ENCODE measurements at places on chromosomes 6 and 20.

DNA sequence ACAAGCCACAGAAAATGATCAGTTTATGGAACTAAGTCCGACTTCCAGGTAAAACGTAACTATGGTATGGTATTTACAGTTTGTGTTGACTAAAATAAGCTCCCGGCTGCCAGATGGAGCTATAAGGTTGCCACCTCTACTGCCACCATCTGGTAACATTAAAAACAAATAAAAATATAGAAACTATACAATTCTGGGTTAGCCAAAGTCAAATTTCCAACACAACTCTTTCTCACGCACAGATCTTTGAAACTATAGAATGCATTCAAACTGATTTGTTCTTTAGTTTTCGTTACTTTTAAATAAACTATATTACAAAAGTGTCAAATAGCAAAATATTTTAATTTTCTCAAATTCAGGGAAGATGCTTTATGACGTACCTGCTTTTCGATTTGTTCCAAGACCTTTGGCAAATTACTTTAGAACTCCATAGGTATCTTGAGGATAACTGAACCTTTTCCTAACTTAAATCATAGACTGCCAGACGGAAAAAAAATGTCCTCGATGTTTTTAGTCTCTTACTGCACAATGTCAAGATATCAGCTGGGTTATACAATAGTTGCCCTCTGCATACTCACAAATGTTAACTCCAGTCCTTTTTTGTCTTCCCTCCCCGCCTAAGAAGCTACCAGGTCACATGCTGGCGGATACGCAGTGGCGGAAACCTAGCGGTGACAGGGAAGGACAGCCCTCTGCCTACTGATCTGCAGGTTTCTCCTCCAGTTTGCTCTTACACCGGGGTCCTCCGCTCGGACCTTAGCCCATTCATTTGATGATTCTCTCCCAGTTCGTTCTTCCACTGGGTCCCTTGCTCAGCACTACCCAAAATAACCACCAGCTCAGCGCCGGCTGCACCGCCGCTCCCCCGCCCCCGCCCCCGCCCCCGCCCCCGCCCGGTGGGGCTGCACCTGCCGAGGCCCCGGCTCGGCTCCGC, 888 bp downstream of the SLC17A5 start:
- peak; percentile 58 for DNase-seq

GRCh38 chr6:28657381-28657768, 131.7 kb downstream of the GPX5 start:
- no peak for DNase-seq

DNA sequence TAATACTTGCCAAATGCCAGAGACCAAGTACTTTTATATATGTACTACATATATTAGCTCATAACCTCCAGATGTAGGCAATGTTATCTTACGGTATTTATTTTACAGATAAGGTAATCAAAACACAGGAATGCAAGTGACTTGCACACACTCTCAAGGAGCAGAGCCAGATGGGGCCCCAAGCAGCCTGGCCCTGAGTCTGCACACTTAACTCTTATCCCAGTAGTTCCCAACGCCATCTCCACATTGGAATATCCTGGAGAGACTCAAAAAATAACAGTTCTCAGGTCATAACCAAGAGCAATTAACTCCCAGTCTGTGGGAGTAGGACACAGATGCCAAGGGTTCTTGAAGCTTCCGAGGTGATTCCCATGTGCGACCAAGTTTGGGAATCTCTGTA, 398.7 kb downstream of the PHF3 start:
- no peak for DNase-seq

DNA sequence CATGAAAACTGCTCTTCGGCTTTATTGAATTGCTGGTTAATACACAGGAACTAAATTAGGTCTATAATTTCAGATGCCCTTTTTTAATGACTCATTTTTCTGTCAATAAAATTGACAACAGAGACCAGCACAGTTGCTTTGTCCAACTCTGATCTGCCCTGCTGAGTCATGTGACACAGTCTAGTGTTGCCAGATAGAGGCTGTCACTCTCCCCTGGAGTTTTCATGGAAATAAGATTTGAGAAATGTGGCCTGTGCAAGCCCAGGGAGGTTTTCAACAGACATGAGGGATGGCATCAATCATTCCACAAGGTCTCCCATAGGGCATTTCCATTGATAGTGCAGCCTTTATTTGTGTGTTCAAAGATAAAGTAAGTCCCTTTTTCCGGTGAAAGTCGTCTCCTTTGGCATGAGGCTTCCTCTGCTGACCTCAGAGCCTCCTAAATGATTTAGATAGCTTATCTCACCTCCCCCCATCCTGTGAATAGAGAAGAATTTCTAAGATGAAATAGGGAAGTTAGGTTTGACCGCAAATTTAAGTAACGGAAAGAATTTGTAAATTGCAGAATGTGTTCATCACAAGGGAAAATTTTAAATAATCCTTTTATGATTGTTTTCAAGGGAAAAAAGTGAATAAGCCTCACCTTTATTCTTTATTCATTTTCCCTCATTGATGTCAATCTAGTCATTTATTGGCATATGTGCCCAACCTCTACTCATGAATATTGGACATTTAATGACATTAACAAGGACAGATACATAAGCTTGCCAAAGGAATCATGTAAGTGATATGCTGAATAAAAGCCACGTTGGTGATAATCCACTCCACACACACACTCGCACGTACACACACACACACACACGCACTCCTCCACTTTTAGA, 277.7 kb downstream of the ADGB start:
- no peak for DNase-seq

- no peak for DNase-seq
Observed at GRCh38 chr6:6908121-6908520, 199.6 kb upstream of the RREB1 start.

GRCh38 chr6:3664625-3665041, 86.9 kb downstream of the PXDC1 start:
- no peak for DNase-seq

DNA sequence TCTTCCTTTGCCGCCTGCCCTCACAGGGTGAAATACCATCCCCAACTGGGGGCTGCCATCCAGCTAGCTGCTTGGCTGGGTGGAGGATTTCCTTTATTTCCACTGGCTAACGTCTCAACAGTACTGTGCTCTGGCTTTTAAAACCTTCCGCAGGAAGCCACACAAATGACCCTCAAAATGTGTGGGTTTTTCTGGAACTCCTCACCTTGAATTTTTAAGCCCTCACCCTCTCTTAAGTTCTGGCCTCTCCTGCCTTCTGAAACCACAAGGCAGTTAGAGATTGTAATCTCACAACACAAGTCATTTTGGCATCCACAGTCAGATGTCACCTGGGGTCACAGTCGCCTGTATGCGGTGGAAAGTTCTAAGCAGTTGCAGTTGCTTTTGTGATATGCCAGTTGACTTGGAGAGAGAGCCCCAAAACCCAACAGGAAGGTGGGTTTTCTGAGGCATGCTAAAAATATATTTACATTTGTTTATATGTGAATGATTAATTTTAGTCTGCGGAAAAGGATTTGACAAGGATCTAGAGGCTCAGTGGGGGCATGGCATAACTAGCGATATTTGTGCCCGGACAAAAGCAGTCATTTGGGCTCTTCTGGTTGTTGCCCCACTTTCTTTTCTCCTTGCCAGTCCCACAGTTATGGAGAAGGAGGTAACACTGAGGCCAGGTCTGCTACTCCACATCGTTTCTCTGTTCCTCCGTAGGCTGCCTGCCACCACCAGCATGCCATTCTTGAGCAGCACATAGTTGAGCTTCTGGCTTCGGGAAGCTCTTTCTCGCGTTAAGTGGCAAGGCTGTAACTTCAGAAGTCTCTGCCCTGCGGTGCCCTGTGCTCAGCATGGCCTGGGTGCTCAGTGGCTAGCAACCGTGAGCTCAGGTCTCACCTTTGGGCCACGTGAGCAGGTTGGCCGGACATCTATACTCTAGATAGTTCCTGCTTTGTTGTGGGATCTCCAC, 335.3 kb downstream of the CD83 start:
- peak; percentile 20 for DNase-seq

- no peak for DNase-seq
Observed at GRCh38 chr6:20751293-20751935, 217.2 kb downstream of the CDKAL1 start.

- no peak for DNase-seq
Observed at GRCh38 chr6:46799657-46800056, 6.5 kb downstream of the MEP1A start.

- no peak for DNase-seq
Observed at GRCh38 chr6:119678961-119679360, 329.4 kb upstream of the MAN1A1 start.

DNA sequence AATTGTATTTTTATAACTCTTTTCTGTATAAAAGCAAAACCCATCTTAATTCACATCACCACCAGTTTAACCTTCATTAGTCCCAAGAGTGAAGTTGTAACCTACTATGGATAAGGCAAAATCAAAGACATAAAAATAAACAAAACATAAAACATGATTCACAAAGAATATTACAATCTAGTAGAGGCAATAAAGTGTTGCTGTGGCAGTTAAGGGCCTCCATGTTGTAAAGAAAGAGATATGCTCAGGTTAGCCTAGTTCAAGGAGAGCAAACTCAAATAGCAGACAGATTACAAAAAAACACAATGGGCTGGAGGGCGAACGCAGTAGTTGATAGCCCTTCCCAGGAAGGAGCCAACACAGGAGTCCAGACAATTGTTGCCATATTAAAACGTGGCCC, 13.4 kb downstream of the LGSN start:
- DNase-seq: no peak

DNA sequence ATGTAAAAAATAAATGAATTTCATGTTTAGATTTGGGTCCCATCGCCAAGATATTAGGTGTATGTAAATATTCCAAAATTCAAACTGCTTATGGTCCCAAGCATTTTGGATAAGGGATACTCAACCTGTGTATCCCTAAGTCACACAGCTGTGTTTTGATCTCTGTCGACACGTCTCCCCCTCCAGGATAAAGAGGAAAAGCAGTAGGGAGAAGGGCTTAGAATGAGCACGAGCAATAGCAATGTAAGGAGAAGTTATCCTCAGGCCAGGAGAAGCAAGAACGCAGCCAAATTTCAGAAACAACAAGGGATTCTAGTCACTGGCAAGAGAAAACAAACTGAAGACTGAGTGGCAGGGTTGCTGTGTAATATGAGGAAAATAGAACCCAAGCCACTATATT, 181.2 kb downstream of the AIG1 start:
- no peak for DNase-seq

GRCh38 chr6:131390322-131390721, 182.7 kb upstream of the ARG1 start:
- no peak for DNase-seq

Measured in activated CD4-positive, alpha-beta T cell treated with anti-CD3 and anti-CD28 coated beads, Interleukin-2, amount 50 U/mL, for 1 hour (primary cell).